ENCODE measurements at places on chromosomes 3 and 15. TPM values are rescaled to one million over a fixed set of nuclear protein-coding genes. Genes with fewer than 3 reads are reported as not detected.

PLD1 gene
- total RNA-seq, result 24.0 TPM

- DNase-seq, result no peak
Observed at GRCh38 chr3:135224815-135225362, 429.8 kb downstream of the EPHB1 start.

GRCh38 chr15:76116138-76116885 is 56.5 kb downstream of the TMEM266 start:
- no peak for DNase-seq

- no peak for DNase-seq
Observed at GRCh38 chr15:41042851-41043250, 73.2 kb downstream of the INO80 start.

DNA sequence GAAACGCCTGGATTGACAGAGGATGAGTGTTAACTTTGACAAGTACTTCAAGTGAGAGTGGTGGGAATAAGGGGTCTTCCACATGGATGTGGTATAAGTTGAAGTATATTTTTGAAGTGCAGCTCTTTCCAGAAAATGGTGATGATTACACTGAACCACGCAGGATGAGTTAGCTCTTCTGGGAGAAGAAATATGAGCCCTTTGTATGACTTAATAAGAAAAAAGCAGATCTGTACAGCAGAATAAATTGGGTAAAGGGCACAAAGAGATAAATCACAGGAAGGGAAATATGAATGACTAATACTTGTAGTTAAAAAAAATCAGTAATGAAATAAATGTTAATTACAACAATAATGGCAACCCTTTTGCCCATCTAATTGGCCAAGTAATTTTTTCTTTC is 1.3 kb downstream of the CCR3 start:
- no peak for DNase-seq

GRCh38 chr15:55796321-55796965 is 53.5 kb upstream of the PRTG start:
- DNase-seq, result peak; percentile 14

GRCh38 chr15:74408815-74409214 is 24.9 kb downstream of the SEMA7A start:
- DNase-seq, result no peak

GRCh38 chr3:79488407-79488806 is 279.4 kb downstream of the ROBO1 start:
- DNase-seq, result no peak

Measured in astrocyte (in vitro differentiated cells and primary cell).